M059J (cell line): ENCODE measurements at places on chromosomes 4 and X.

DNA sequence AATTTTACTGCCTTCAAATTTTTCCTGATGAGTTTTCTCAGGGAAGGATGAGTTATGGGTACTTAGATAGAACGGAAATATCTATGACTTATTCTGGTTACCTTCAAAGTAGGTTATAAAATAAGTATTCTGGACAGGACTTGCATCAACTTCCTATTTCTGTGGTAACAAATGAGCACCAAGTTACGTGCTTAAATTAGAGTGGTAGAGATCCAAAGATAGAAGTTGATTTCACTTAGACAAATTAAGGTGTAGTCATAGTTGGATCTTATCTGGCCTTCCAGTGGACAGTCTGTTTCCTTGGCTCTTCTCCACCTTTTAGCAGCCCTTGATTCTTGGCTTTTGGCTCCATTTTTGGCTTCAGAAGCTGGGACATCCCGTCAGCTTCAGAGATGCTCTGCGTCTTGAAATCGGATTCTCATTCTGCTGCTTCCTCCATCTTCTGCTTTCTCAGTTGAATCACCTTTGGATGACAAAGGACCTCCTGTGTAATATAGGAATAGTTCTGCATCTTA lies 109.9 kb downstream of the ZNF518B start:
- peak; percentile 90 for DNase-seq

GRCh38 chrX:151694661-151695582 lies at the start of gene PRRG3:
PRRG3 (plus strand) TSS chrX:151695458; CDS start chrX:151698815, 3,357 bp downstream.
- no peak for DNase-seq

DNA sequence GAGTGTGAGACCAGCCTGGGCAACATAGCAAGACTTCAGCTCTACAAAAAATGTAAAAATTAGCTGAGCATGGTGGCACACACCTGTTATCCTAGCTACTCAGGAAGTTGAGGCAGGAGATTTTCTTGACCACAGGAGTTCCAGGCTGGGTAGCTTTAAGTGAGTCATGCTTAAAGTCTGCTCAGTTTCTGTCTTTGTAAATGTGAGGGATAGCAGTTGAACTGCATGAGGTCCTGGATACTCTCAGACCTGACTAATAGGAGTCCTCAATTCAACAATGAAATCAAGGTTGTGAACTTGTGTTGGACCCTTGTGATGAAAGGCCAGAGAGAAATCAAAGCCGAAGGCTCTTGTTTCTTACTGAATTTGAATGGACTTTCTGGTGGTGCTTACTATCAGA lies 45.2 kb downstream of the STARD8 start:
- peak; percentile 83 for DNase-seq

DNA sequence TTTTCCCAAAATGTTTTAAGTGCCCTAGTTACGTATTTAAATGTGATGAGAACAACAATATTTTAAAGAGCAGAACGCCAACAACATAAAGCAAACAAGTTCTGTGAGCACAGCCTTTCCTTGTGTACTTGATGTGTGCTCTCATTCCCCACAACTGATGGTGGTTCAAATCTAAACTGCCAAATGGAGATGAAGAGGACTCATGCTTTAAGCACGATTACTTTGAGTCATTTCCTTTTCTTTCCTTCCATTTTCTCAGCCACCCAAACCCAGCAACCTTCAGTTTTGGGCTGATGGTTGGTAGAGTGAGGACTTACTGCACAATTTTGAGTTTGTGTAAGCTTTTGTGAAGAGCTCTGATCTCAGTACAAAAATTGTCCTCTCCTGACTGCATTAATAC lies 1.7 kb downstream of the NSD2 start:
- DNase-seq, result peak; percentile 83

- no peak for DNase-seq
These were observed 202.9 kb downstream of the CHIC1 start for GRCh38 chrX:73765776-73766430.

- no peak for DNase-seq
These were observed 6.5 kb downstream of the SMIM9 start for GRCh38 chrX:154828016-154828408.

DNA sequence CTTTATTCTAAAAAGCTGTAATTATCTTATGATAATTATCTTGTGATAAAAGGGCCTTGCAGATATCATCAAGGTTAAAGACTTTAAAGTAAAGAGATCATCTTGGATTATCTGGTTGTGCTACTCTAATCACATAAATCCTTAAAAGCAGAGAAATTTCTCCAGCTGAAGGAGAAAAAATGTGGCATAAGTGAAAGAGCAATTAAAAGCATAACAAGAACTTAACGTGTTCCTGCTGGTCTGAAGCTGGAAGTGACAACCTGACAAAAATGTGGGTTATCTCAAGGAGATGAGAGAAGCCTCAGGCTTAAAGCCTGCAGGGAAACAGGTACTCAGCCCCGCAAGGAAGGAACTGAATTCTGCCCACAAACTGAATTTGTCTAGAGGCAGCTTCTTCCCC lies 449.1 kb upstream of the NDST4 start:
- no peak for DNase-seq

GRCh38 chr4:127968586-127968985 lies 3.4 kb downstream of the ABHD18 start:
- DNase-seq, result no peak

- peak; percentile 11 for DNase-seq
These were observed 12.1 kb downstream of the PJA1 start for GRCh38 chrX:69153060-69153730.

DNA sequence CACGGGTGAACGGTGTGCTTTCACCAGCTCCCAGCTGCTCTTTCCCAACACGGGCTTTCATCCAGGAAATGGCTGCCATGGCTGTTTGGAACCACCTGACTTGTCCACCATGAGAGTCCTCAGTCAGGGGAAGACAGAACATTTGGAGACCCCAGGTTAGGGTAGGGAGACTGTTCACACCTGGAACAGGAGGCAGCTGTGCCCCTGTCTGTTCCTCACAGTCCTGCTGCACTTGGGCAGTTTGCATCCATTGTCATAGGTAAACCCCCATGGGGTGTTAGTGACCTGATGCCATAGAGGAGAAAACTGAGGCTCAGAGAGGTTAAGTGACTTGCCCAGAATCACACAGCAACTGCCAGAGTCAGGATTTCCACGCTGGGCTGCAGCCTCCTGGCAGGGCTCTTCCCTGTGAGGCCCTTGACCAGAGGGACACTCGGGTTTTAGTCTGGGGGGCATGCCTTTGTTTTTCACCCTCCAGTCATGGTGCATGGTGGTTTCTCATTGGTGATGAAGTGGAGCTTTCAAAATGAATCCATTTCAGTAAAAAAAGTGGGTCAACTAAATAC lies 54.5 kb downstream of the TRMT44 start:
- DNase-seq, result no peak

GRCh38 chr4:8901335-8901734 lies 29.7 kb upstream of the HMX1 start:
- DNase-seq, result no peak

DNA sequence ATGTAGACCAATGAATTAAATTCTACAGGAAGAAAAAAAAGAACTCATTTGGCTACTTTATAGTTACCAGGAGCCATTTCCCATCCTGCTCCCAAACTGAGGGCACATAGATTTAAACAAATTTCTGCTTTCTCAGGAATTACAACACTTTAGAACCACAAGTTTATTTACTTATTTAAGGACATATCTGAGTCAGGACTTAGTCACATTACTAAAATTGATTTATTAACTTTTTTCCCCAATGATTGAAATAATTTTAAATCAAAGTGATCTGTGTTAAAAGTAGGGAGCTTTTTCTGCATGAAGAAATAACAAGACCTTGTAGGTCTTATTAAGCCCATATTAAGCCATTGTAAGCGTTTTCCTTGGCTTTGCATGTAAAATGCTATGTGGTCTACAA lies 291.0 kb upstream of the HAND2 start:
- peak; percentile 11 for DNase-seq

- DNase-seq, result peak; percentile 2
These were observed 81.5 kb upstream of the F9 start for GRCh38 chrX:139448996-139449395.

- DNase-seq, result peak; percentile 46
These were observed 168.7 kb downstream of the STK32B start for GRCh38 chr4:5220028-5220427.

DNA sequence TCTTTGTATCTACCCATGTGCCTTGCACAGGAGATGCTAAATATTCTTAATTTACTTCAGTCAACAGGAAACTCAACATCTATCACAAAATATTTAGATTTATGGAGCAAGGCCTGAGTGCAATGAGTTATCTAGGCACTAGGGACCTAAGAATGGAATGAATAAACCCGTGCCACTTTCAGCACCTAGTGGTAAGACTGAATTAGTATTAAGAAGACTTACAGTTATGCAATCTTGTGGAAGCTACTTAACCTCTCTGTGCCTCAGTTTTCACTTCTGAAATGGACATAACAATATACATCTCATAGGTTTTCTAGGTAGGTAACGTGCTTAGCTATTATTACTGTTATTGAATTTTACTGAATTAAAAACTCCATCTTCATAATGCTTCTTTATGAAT lies 144.6 kb upstream of the MAP3K15 start:
- DNase-seq, result no peak

DNA sequence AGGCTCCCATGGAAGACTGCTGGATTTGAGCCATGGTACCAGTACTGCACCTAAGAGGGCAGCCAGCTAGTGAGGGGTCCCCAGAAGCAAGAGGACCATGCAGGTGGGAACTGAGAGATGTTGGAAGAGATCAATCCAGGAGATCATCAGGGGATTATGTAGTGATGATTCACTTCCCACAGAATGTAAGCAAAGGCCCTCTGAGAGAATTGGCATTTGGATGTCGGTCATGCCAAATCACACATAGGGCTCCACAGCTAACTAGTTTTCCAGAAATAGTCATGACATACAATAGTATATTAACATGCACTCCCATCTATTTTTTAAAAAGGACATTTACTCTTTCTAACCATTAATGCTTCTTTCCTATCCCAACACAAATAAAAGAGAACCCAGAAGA lies 112.5 kb downstream of the RASGEF1B start:
- peak; percentile 22 for DNase-seq
